ENCODE measurements at places on chromosomes 16 and 17.

- DNase-seq, result no peak
Observed at GRCh38 chr17:71203953-71204352, 916.9 kb upstream of the SOX9 start.

- no peak for DNase-seq
Observed at GRCh38 chr17:15457723-15458094, 9.7 kb downstream of the CDRT4 start.

- DNase-seq, result no peak
Observed at GRCh38 chr17:73133911-73134649, 30.7 kb upstream of the SSTR2 start.

DNA sequence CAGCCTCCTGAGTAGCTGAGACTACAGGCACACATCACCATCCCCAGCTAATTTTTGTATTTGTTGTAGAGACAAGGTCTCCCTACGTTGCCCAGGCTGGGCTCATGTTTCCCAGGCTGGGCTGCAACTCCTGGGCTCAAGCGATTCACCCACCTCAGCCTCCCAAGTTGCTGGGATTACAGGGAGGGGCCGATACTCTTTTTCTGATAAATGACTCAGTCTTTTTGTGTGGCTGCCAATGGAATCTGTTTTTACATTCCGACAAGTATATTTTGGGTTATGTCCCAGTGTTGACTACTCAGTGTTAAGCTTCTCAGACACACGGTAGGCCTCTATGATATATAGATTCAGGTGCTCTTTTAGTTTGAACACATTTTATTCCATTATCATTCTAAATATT, 58.1 kb downstream of the SLFN11 start:
- DNase-seq, result no peak

DNA sequence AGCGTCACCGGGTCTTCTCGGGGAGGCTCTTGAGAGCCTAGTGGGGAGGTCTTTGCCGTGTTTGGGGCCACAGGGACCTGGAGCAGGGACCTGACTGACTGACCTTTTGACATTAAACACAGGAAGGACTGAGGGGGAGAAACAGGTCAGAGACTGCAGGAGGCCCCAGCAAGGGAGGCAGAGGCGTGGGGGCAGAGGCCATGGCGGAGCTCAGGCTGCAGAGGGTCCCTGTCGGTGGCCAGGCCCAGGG, 41.6 kb upstream of the GSE1 start:
- DNase-seq, result no peak

DNA sequence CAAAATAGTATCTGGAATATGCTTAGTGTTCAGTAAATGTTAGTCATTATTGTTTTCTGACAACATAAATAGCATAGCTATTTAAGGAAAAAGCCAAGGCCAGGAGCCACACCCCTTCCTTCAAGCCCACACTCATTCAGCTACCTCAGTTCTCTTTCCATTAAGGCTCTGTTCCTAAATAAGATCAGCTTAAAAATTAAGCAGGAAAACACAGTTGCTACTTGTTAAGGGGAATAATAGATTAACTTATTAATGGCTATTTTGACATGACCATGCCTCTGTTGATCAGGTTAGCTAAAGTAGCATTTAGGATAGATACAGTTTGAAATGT, 158.1 kb downstream of the CHD9 start:
- no peak for DNase-seq

DNA sequence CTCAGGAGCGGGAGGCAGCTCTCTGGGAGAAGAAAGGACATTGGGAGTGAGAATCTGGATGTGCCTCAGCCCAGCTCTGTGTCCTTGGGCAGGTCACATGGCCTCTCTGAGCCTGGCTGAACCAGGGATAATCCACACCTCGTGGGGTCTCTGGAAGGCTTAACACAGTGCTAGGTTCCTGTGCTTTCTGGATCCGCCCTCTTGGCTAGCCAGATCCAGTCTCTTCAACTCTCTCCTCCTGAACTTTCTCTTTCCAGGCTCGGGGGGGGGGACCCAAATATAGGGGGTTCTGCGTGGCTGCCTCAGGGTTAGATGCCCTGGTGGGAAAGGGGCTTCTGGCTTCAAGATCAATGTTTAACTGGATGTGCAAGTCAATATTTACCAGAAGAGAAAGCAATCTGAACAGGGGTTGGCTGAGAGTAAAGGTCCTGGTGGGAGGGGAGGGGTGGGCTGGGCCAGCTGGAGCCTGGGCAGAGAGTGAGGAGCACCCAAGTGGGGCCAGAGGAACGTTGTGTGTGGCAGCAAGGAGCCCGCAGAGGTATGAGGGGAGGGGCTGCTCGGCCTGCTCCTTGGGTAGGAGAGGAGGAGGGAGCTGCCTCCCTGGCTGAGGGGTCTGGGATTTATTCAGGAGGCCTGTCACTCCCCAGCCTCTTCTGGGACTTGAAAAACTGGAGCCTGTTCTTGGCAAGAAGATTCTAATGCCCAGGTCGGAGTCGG, at the start of gene SERPINF2:
Gene SERPINF2 (plus strand): TSS at position 501 of the 717 bp plus-strand sequence. CDS start 2,125 bp downstream, outside the sequence.
- DNase-seq, result no peak

DNA sequence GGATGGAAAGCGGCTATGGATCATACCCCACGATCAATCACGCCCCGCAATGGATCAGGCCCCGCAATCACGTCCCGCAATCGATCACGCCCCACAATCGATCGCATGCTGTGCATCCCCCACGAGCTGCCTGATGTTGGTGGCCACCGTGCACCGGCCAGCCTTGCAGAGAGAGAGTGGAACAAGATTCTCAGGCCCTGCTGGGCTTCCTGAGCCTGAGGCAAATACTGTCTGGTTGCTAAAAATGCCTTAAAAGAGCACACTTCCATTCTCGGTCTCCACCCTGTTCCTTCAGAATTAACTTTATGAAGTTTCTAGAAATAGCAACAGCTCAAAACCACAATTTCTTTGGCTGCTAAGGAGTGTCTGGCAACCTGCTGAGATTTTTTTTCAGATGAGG, 81.5 kb downstream of the VPS53 start:
- DNase-seq, result no peak

GRCh38 chr17:33725675-33726271, 432.7 kb upstream of the ASIC2 start:
- DNase-seq, result no peak

DNA sequence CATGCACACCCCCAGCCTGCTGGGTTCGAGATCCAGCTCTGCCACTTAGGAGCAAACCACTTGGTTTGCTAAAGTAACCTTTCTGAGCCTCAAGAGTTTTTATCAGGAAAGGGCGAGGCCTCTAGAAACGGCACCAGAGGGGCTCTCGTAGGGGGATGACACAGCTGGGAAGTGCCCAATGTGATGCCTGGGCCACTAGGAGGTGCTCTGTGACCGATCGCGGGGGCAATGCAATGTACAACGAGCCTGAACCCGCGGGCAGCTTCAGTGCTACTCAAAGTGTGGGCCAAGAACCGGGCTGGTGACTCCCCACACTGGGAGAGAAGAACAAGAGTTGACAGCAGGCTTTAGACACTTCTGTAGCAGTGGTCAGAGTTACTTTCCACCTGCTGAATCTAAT, 9.4 kb downstream of the C16orf89 start:
- DNase-seq, result no peak

- no peak for DNase-seq
Observed at GRCh38 chr17:44741316-44741715, 17.5 kb upstream of the ADAM11 start.

DNA sequence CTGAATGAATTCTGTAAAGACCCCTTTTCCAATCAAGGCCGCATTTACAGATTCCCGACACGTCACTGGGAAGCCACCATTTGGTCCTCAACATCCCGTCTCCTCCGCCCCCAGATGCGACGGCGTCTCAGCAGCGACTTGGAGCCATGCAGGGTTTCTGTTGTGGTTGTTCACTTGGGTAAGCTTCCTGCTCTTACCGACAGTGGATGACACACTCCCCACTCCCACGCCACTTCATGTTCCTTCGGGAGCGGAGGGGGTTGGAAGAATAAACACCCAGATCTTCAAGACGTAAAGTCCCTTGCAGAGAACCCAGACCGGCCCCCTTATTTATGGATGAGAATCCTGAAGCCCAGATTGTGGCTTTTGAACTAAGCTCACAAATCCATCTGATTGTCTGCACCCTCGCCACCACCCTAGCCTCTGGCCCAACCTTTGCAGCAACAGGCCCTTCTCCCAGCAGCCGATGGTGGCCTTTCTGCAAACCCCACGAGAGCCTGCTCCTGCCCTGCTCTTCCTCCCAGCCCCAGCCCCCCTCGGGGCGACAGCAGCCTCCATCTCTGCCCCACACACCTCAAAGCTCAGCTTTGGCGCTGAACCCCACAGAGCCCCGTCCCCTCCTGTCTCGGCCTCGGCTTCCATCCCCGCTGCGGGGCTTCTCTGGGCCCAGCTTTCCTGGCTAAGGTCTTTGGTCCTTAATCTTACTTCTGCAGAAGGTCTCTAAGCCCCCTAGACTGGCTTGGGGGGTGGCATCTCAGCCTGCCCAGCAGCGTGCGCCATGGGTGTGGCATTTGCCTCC, 19.0 kb upstream of the OSGIN1 start:
- no peak for DNase-seq

GRCh38 chr17:34361478-34362061, 1.5 kb downstream of the CCL1 start:
- DNase-seq, result no peak

- DNase-seq, result no peak
Observed at GRCh38 chr17:12729086-12729485, 60.2 kb upstream of the ARHGAP44 start.

- no peak for DNase-seq
Observed at GRCh38 chr16:14449334-14449733, 180.7 kb downstream of the PARN start.

GRCh38 chr16:80317599-80318037, 223.2 kb upstream of the DYNLRB2 start:
- DNase-seq, result no peak

DNA sequence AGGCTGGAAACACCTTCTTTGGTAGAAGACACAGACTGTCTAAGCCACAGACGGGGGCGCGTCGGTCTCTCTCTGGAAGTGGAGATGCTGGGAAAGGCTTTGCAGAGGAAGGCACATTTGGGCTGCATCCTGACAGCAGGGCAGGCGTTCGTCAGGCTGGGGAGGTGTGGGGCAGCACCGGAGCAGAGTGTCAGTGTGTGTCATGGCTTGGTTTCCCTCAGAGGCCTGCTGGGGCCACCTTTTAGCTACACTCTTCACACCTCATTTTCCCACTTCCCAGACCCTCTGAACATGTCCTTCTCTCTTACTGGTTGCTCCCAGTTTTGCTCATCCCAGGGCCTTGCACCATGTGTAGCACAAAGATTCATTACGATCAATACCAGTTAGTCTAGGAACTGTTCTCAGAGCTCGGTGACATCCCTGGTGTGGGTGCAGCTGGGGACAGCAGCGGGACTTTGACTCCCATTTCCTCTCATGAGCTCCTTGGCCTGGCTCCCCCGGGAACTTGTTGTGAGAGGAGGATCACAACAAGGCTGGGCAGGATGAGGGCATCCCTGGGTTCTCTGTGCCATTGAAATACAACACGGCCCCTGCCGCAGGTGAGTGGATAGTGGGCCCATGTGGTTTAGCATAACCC, 33.1 kb downstream of the SMARCE1 start:
- no peak for DNase-seq

DNA sequence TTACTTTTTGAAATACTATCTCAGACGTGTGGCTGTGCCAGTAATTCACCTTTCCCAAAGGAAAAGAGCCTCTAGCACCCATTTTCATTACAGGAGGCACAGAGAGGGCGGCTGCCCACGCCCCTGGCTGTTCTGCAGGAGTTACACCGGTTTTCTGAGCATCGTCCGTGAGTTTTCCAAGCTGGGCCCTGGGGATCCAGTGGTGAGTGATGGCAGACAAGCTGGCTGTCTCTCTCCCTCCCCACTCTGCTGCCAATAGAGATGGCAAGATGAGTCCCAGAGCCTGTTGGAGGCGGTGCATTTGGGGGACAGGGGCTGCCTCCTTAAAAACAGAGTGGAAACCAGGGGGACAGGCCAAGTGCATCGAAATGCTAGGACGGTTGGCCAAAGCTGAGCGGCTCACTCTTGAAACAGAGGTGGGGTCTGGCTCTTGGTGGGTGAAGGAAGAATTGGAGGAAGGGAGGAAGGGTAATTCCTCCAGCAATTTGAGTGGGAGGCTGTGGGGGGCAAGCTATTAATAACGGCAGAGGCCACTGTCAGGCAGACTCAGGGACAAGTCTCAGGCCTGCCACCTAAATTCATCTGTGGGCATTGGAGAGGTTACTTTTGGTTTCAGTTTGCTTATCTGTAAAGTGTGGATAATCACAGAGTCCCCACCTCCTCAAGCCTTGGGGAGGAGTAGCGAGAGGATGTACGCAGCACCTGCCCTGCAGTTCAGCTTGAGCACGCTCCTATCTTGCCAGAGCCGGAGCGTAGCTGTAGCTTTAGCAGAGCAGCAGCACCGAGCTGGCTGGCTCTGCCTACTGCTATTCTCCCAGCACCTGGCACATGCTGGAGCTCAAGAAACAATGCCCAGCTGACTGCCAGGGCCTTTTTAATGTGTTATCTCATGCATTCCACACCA, 7.5 kb upstream of the NOS2 start:
- no peak for DNase-seq

- DNase-seq, result no peak
Observed at GRCh38 chr17:63435681-63436522, 10.2 kb downstream of the CYB561 start.

- DNase-seq, result no peak
Observed at GRCh38 chr16:89136931-89137330, 34.6 kb upstream of the CDH15 start.
